ENCODE measurements at places on chromosomes 12 and 14.

- DNase-seq: no peak
Observed at GRCh38 chr12:93946542-93947150, 201.7 kb upstream of the PLXNC1 start.

DNA sequence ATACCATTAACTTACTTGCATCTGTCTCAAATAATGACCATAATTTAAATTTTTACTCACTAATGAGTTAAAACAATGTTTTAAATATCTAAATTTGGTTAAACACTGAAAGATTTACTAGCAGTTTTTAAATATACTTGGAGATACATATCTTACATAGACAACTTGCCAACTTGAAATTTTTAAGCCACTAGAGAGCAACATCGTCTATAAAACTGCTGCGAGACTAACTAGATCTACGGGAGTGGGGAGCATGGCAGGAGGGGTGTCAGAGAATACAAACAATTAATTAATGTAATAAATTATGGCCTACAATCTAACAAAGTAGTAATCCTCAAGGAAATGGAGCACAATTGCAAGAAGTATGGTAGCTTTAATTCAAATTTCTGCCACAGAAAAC lies 120.4 kb downstream of the LRRIQ1 start:
- no peak for DNase-seq

DNA sequence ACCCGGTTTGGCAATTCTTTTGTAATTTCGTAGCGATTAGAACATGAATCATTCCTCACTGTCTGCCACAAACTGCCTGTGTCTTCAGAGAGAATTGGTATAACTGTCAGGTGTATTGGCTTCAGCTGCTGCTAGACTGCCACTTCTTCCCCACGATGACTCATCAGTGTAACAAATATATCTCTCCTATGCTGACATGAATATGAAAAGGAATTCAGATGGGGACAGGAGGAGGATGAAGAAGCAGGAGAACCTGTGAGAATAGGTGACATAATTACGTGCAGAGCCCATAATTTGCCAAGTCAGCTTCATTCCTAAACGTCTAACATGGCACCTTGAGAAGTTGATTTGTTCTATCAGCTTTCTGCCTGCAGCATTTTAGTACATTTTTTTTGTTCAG lies 64.9 kb downstream of the FRMD6 start:
- no peak for DNase-seq

- no peak for DNase-seq
Observed at GRCh38 chr12:95953000-95953399, 9.9 kb downstream of the AMDHD1 start.

DNA sequence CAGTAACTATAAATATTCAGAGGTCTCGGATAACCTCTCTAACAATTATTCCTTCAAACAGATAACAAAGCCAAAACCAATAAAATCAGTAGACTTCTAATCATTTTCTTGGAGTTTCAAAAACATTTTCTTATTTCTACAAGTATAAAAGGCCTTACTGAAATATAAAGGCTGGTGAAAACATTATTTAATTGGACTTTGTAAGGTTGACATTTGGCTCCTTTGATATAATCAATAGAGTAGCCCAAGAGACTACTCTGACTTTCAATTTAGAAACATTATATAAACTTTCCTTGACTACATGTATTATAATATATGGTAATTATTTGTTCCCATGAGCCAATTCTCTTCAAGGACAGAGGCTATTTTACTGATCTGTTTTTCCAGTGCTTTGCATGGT lies 68.3 kb downstream of the OSBPL8 start:
- DNase-seq: no peak

GRCh38 chr12:26668230-26668629 lies 164.8 kb downstream of the ITPR2 start:
- DNase-seq: no peak
